ENCODE measurements at places on chromosomes 1 and 21.

GRCh38 chr1:25109531-25109951, 122.8 kb downstream of the SYF2 start:
- no peak for DNase-seq

- DNase-seq, result no peak
Measured at GRCh38 chr1:227938276-227938675, 9.5 kb downstream of the WNT9A start.

- no peak for DNase-seq
Measured at GRCh38 chr1:167708940-167709389, 12.8 kb upstream of the MPZL1 start.

DNA sequence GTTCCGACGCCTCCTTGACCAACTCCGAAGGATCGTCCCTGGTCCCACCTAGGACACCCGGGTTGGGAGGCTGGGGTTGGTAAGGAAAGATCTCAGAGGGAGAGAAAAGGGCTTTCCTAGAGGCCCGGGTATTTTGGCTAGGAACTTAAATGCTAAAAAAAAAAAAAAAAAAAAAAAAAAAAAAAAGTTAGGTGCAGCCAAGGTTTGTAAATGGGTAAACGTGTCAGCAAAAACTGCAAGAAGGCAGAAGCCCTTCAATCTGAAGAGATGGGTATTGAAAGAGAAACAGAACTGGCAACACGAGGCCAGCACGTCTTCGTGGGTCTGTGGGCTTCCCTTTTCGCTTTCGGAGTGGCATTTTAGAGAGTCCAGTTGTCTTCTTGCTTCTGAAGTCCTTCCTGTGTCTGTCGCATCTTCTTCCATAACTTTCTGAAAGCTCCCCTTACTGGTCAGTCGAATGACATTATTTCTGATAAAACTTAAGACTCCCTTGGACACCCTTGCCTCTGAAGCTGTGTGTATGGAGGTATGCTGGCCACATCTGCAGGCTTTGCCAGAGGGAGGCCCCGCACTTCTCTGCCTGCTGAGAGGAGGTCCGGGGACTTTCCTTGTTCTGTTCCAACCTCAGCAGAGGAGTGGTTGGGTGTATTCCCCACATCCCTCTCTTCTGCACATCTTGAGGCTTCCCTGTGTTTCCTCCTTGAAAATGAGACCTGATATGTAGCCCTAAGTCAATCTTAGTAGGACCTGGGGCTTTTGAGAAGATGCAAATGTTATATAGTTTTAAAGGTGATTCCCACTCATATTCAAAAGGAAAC, 745 bp downstream of the RCSD1 start:
- DNase-seq, result no peak

DNA sequence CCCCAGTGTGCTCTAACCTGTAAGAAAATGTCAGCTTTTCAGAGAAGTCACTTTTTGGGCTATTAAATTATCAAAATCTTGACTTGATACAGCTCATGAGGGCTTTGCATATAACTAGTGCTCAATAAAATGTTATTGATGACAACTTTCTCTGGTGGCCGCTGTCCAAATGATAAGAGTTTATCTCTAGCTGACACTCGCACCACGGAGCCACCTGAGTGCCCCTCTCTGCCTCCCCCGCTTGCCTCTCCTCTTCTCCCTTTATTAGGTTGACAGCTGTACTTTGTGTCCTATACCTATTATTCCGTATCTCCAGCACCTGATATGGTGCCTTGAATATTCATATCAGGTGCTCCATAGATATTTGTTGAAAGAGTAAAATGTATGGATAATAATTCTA, 82.8 kb downstream of the PHTF1 start:
- DNase-seq, result no peak

GRCh38 chr21:29098156-29098555, 24.7 kb upstream of the CCT8 start:
- DNase-seq, result no peak

DNA sequence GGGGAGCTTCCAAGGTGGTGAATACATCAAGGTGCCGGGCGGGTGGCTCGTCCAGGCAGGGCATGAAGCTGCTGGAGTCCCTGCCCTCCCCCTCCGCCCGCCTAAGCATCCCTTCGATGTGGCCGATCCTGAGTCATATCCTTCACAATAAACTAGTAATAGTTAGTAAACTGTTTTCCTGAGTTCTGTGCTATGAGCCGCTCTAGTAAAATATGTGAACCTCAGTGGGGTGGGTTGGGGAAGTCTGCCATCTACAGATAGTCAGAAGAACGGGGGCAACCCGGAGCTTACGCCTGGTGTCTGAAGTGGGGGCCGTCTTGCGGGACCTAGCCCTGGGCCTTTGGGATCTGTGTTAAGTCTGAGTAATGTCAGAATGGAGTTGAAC, 21.6 kb downstream of the C2CD2 start:
- no peak for DNase-seq

DNA sequence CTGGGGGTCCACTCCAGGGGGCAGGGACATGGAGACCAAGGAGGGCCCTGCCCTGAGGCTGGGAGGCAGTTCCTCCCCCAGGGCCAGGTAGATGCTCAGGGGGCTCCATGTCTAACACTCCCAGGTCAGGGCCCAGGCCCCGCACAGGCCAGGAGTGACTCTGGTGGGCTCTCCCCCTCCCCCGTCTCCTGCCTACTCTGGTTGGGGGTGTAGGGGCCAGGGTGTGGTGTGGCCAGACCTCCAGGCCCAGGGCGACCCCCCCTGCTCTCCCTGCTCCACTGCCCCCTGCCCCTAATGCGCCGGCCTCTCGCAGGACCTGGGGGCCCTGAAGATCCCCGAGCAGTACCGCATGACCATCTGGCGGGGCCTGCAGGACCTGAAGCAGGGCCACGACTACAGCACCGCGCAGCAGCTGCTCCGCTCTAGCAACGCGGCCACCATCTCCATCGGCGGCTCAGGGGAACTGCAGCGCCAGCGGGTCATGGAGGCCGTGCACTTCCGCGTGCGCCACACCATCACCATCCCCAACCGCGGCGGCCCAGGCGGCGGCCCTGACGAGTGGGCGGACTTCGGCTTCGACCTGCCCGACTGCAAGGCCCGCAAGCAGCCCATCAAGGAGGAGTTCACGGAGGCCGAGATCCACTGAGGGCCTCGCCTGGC, 19.7 kb upstream of the CCDC27 start:
- DNase-seq, result no peak

DNA sequence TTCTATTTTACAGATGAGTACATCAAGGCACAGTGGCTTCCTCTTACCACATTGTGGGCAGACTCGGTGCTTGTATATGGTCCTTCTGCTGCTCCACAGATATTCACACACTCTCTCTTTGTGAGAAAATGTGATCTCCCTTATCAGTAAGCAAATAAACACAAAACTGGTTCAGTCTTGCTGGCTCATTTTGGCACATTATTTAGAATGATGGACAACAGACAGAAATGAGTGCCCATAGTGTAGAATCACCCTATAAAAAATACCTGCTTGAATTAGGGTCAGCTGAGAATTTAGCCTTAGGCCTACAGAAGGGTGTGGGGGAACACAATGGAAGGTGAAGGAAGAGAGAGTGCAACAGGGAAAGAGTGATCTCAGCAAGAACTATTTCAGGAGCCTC, 423.1 kb downstream of the HLX start:
- DNase-seq, result no peak

- DNase-seq, result no peak
Measured at GRCh38 chr1:89590341-89591080, 42.4 kb upstream of the LRRC8C start.

DNA sequence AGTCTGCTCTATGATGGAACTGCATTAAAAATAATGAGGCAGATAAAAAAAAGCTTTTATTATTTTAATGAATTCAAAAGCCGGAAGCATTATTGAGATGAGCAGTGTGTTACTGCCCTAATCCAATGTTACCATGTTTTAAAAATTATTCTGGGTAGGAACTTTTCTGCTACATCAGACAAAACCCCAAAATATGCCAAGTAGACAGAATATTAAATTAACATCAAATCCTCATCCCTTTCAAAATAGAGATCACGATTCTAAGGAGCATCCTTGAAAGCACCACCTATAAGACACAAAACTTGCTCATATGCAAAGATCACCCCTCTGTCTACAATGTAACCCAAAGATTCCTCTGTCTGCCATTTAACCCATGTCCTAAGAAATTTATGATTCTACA, 357.5 kb downstream of the SMYD3 start:
- DNase-seq, result no peak

GRCh38 chr21:45019887-45020537, 54.4 kb upstream of the ADARB1 start:
- no peak for DNase-seq

GRCh38 chr1:157404063-157404501, 148.2 kb downstream of the FCRL5 start:
- no peak for DNase-seq

- no peak for DNase-seq
Measured at GRCh38 chr1:14568716-14569355, 29.6 kb upstream of the KAZN start.

DNA sequence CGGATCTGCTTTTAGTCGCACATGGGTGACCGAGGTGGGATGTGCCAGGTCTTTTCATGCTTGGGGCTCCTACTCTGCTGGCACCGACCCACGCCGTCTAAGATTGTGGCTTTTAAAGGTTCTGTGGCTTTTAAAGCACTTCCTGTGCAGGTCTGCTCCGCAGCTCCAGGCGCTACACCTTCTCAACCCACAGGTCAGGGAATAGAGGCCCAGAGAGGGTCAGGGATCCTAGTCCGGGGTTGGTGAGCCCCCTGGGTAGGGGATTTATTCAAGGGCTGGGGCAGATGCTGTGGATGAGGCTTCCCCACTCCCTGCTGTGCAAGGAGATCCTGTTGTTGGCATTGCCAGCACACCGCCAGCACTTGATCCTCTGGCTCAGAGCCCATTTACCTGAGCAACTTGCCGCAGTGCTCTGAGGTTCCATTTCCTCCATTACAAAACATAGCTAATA, 212.8 kb upstream of the RAB4A start:
- peak; percentile 67 for DNase-seq

DNA sequence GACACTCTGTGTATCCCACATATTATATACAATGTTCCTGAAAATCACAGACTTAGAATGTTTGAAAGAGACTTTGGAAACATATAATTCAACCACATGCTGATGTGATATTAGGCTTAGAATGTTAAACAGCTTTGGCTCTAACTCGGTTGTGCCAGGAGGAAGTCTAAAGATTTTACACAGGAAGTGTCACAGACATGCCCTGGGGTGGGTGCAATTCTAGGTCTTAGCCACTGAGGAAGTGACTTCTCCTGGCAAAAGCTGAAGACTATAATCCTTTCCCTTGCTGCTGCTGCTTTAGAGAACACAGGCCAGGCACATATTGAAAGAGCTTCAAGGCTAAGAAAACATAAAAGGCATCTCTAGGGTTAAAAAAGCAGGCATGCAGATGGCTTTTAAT, 51.0 kb downstream of the RPL5 start:
- DNase-seq, result no peak

GRCh38 chr1:42529724-42530181, 66.7 kb downstream of the CCDC30 start:
- DNase-seq, result no peak

DNA sequence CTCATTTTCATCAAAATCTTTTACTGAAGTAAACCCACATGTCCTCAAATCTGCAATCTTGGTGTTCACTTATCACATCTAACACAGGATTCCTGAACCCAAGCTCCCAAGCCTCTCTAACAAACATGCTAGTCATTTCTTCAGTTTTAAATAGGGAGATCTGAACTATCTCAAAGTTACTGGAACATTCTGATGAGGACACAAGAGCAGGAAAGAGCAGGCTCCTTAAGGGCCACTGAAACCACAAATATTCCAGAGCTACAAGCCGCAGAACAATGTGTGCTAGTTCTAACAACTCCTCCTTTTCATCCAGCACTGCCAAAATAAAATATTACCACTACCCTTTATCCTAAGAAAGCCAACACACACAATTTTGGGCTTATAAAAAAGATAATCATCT, 38.9 kb downstream of the WARS2 start:
- no peak for DNase-seq

- DNase-seq, result no peak
Measured at GRCh38 chr1:156214024-156214748, 1.4 kb downstream of the PMF1 start.

DNA sequence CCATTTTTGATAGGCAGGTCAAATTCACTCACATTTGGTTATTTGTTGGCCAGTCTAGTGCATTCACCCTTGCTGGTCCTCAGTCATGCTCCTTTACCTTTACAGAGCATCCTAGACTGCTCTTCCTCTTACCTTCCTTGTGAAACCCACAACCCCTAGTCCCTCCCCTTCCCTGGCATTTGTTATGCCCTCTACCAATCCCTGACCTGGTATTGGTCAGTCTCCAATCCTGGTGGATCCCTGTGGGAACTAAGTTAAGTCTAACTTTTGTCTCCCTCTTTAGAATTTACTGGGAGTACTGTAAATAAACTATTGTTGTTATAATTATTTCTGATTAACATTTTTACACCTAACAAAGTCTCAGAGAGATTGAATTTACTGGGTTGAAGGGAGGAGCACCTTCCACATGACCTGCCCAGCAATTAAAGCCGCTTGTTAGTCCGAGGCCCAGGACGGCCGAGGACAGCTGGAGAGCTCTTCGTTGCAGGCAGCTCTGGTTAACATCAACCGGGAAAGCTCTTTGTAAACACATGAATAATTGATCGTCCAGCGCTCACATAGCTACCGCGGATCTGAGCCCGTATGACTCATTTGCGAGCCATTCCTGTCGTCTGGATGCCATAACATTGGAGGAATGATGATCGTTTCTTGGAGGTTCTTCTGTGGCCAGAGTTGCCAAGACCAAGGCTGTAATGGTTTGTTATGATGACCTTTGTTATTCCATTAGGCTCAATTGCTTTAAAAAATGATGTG, 31.9 kb downstream of the MTARC1 start:
- DNase-seq, result no peak

DNA sequence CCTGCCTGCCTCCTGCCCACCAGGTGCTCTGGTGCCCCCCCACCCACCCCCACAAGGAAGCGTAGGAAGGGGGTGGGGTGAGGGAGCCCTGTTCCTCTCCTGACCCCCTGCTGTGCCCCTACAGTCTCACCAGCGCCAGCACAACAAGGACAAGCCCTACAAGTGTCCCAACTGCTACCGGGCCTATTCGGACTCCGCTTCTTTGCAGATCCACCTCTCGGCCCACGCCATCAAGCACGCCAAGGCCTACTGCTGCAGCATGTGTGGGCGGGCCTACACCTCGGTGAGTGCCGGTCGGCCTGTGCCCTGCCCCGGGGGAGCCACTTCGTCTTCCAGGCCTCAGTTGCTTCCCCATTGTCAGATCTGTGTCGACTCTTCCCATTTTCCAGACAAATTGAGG, 25.9 kb downstream of the A3GALT2 start:
- no peak for DNase-seq

DNA sequence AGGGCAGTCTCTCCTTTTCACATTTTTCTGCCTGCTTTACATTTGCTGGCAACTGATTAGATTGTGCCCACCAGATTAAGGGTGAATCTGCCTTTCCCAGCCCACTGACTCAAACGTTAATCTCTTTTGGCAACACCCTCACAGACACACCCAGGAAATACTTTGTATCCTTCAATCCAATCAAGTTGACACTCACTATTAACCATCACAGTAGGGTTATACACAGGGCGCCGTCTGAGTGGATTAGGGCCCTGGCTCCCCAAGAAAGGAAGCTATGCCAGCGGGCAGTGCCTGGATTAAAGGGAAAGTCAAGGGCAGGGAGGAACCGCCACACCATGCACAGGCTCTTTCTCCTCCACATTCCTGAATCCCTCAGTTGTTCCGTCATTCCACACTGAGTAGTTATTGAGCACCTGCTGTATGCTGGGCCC, 56.2 kb downstream of the EVA1C start:
- no peak for DNase-seq
